ENCODE measurements at places on chromosomes 13 and 19.
A peak's percentile ranks its signal among the peaks of the same experiment; 100 is the strongest.

DNA sequence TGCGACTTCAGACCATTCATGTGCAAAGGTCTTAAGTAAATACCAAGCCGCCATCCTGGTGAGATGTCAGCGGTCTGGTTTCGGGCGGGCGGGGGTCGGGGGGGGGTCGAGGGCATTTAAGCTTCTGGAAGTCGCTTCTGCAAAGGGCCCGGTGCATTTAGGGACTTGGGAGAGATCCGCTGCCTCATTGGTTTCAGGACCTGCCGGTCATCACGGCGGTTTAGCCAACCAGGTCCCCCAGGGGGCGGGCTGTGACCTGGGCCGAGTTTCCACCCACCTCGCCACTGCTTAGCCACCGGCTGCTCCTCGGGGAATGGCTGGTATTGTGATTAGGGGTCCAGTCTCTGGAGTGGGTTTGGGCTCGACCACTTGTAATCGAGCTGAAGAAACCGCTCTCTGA lies 7.8 kb downstream of the ANKLE1 start:
- DNase-seq = no peak

DNA sequence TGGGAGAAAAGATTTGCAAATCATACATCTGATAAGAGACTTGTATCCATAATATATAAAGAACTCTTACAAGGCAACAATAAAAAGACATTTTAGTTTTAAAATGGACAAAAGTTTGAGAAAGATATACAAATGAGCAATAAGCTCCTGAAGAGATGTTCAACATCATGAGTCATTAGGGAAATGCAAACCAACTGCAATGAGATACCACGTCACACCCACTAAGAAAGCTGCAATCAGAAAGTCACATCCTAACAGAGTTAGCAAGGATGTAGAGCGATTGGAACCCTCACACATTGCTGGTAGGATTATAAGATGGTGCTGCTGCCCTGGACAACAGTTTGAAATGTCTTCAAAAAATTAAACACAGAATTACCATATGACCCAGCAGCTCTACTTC lies 50.3 kb downstream of the GSX1 start:
- no peak for DNase-seq

- no peak for DNase-seq
Observed at GRCh38 chr19:4388337-4389063, 11.8 kb downstream of the SH3GL1 start.

GRCh38 chr19:20165971-20166592 lies 932 bp upstream of the ZNF486 start:
- no peak for DNase-seq

- DNase-seq = no peak
Observed at GRCh38 chr19:55460670-55461258, 678 bp downstream of the ISOC2 start.

DNA sequence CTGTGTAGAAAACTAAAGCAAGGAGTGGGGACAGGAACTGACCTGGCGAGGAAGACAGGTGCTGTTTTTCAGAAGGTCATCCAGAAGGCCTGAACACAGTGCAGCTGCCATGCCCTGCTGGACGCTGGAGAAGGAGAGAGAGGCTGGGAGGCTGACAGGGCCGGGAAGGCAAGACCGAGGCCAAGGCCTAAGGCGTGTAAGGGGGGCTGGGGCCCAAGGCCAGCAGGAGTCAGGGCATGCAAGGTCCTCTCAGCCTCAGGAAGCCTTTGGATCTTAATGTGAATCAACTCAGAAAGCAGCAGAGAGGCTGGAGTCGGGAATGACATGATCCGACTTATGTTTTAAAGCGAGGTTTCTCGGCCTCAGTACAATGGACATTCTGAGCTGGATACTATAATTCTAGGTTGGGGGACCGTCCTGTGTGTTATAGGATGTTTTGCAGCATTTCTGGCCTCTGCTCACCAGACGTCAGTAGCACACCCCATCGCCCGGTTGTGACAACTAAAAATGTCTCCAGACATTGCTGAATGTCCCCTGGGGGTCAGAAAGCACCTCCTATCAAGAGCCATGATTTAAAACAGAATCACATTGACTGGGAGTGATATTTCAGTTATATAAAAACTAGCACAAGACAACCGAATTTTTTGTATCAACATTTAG lies 530.4 kb downstream of the MYO16 start:
- no peak for DNase-seq

GRCh38 chr19:47176071-47176626 lies 45.5 kb downstream of the SAE1 start:
- DNase-seq = no peak

DNA sequence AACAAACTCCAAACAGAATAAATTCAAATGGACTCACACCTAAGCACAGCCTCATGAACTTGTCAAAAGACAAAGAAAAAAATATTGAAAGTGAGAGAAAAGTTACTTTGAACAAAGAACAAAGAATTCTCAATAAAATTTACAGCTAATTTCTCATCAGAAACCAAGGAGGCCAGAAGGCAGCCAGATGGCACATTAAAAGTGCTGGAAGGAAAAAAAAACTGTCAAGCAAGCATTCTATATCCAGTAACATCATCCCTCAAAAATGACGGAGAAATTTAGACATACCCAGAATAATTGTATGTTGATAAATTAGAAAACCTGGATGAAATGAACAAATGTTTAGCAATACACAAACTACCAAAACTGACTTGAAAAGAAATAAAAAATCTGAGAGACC lies 129.8 kb upstream of the UQCRFS1 start:
- no peak for DNase-seq

- DNase-seq = no peak
Observed at GRCh38 chr13:30755678-30756077, 20.3 kb downstream of the ALOX5AP start.

- DNase-seq = no peak
Observed at GRCh38 chr19:14315433-14315832, 65.8 kb upstream of the ADGRE5 start.

- DNase-seq = no peak
Observed at GRCh38 chr13:68574053-68574452, 1343.9 kb upstream of the PCDH9 start.

- DNase-seq = peak; percentile 31
Observed at GRCh38 chr19:9586764-9587163, 2.5 kb upstream of the ZNF121 start.

DNA sequence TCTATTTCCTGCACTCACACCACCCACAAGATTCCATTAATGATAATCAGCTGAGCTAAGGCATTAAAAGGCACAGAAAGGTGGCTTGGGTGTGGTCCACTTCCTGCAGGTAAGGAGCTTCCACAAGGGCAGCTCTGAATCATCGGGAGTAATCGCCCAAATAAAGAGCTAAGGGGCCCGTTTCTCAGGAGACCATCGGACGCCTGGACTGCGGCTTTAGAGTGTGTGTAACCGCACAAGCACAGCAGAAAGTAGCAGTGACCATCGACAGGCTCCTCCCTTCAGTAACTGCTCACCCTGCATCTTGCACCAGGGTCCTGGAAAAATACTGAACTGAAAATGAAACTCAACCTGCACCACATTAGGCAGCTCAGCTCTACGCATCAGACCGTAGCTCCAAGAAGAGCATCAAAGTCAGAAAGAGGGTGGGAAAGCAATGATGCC lies 6.0 kb downstream of the STK24 start:
- no peak for DNase-seq

GRCh38 chr19:30163663-30164062 lies 208.5 kb upstream of the ZNF536 start:
- no peak for DNase-seq

DNA sequence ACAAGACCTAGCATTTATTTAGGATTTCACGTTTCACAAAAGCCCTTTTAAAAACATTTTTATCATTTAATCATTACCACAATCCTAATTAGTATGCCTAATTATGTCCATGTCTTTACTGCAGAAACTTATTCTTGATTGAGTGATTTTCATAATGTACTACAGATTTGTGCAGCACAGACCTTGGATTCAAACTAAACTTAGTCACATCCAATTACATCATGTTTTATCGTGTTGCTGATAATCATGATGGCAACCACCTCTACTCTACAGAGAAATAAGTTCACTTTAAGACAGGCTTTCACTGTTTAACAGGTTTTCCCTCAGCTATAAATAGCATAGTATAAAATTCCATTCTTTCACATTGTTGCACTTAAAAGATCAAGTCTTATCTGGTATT lies 240.9 kb upstream of the RFC3 start:
- DNase-seq = no peak

- no peak for DNase-seq
Observed at GRCh38 chr19:18793144-18794028, 2.3 kb upstream of the COMP start.

DNA sequence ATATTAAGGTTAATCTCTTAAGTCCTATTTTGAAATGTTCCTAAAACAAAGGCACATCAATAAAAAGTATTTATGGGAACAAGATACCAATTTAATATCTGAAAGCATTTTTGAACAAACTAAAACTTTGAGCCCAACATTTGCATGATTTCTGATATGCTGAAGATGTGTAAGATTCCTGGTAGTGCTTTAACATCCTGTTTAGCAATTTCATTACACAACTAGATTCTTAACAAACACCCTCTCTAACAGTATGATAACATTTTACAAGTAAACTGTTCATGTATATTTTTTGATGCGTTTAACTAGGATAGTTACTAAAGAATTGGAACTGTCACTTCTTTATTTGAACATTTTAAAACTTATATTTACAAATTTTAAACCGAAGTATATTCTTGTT lies 63.9 kb downstream of the DACH1 start:
- no peak for DNase-seq

- no peak for DNase-seq
Observed at GRCh38 chr19:1811472-1811894, 593 bp downstream of the ATP8B3 start.

GRCh38 chr19:57441979-57442752 lies 7.0 kb downstream of the ZNF749 start:
- no peak for DNase-seq

GRCh38 chr19:48965806-48966540 lies 864 bp downstream of the FTL start:
- peak; percentile 71 for DNase-seq

DNA sequence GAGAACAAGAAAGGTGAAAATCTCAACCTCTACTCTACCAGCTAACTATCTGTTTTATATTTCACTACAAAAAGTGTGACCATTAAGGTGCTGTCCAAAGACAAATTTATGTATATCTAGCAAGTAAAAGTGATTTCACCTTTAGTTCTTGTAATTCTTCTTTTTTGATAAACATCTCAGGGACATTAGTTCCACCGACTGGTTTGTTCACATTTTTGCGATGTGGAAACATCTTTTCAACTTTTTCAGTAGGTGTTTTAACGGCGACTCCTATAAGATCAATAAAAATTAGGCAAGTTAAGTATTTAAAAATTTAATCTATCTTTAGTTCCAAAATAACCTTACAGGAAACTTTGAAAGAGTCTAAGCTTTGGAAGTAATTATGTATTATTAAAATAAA lies 33.3 kb downstream of the CLDN10 start:
- DNase-seq = no peak

DNA sequence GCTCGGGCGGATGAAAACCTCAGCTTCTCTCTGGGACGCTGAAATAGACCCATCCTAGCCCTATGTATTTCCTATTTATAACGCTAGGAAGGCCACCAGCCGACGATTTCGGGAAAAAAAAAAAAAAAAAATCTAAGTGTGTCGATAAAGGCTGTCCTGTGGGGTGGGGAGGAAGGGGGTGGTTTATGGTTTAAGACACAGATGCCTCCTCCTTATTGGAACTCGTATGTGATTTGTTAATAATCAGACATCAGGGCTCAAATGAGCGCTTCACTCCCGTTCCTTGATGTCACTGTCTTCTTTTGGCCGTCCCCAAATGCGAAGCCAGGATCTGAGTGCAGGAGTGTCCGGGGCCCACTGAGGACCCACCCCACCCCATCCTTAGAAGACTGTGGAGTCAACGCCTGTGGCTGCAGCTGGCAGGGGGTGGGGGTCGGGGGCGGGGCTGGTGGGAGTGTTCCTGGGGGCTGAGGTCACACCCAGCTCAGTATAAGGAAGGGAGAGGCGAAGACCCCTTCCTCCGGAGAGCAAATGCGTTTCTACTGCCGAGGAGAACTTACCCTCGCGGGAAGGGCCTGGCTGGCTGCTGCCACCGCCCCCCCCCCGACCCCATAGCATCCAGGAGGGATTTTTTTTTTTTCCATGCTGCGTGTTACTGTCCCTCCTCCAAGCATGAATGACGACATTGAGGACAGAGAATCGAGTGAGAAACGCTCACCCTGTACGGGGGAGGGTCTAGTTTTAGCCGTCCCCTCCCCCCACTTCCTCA lies 971 bp downstream of the ATCAY start:
- DNase-seq = no peak

- DNase-seq = no peak
Observed at GRCh38 chr19:29724746-29725145, 9.7 kb upstream of the C19orf12 start.

DNA sequence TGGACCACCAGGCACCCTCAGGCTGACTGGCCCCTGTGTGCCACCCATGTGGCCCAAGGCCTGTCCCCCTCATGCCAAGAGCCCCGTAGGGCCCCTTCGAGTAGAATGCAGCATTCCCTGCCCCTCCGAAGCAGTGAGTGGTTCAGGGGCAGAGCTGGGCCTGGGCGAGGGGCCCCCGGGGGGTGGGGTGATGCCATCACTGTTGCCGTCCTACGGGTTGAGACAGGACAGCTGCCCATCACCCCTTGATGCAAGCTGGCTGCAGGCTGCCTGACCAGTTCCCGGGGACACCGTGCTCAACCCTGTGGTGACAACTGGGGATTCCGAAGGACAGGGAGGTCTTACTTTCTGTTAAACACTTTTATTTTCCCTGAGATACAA lies 4.7 kb downstream of the SBNO2 start:
- DNase-seq = no peak

DNA sequence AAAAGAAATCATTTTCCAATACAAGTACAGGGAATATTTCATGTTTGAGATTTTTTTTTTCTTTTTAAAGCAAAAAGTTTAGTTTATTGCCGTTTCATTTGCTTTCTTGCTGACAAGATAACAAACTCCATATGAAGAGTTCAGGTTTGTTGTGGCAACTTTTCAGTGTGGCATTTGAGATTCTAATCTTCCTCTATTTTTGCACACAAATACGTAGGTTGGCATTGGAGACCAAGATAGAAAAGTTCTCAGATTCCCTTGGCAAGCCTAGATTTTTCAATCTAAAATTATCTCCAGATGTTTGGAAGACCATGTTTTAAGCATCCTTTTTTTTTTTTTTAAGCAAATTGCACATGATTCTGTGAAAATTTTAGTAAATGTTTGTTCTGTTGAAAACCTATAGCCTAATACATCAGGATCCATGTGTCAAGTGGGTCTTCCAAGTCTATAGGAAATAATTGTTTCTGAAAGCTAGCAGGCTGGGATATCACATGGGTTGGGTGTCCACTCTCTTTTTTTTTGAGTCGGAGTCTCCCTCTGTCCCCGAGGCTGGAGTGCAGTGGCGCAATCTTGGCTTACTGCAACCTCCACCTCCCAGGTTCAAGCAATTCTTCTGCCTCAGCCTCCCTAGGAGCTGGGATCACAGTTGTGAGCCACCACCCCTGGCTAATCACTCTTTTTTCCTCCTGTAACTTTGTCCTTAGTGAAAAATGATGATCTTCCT lies 2.6 kb downstream of the GARRE1 start:
- DNase-seq = no peak

DNA sequence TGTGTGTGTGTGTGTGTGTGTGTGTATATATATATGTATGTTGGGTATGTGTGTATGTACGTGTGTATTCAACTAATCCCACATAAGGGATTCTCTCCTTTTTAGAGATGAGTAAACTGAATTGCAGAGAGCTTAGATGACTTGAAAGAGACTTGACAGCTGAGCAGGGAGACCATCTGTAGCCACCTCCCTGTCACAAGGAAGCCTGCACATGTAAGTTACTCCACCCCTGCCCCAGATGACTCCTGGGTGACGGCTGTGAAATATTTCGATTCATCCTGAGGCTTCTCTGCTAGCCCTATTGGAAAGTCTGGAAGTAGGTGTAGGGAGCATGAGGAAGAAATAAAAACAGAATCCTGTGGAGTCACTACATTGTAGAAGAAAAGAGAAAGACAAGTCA lies 480.4 kb downstream of the FOXO1 start:
- DNase-seq = no peak

Measured in T-helper 17 cell (primary cell).